ENCODE measurements at places on chromosomes 2 and 18. TPM values are rescaled to one million over a fixed set of nuclear protein-coding genes. Genes with fewer than 3 reads are reported as not detected.

Gene RTP5
- not detected for total RNA-seq

- no peak for DNase-seq
These were observed 198.0 kb downstream of the NBAS start for GRCh38 chr2:15363142-15363541.

DNA sequence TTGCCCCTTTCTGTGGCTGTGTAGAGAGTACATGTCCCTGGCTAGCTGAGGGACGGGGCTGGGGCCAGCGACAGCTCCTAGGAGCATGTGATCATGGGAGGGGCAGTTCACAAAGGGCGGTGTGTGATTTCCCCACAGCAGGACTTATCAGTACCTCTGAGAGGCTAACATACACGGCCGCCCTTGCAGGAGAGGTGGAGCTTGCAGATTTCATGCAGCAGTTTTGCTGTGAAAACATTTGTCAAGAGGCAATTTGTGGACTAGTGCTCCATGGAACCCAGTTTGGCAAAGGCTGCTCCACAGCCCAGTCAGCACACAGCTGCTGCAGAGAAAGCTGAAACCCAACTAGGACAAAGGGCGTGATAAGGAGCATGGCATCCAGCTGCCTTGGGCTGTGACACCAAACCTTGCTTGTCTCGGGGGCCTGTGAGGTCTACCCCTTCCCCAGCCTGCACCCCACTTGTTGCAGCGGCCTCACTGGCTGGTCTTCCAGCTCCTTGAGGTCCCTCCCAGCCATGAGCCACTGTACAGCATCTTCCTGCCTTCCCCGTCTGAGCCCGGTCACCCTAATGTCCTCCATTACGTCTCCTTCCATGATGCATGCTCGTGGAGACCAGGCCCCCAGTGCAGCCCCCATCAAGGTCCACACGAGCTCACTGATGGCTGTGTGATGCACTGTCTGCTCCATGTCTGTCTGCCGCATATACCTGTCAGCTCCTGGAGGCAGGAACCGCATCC, 121.4 kb upstream of the HDAC4 start:
- DNase-seq, result no peak

- DNase-seq, result peak; percentile 33
These were observed 456.7 kb downstream of the NRXN1 start for GRCh38 chr2:50575232-50575631.
